ENCODE measurements at places on chromosomes 13 and 19.
A peak's percentile ranks its signal among the peaks of the same experiment; 100 is the strongest.

GRCh38 chr19:33193269-33193864, 763 bp upstream of the LRP3 start:
- no peak for DNase-seq

GRCh38 chr13:35804901-35805300, 326.3 kb downstream of the DCLK1 start:
- DNase-seq: no peak

DNA sequence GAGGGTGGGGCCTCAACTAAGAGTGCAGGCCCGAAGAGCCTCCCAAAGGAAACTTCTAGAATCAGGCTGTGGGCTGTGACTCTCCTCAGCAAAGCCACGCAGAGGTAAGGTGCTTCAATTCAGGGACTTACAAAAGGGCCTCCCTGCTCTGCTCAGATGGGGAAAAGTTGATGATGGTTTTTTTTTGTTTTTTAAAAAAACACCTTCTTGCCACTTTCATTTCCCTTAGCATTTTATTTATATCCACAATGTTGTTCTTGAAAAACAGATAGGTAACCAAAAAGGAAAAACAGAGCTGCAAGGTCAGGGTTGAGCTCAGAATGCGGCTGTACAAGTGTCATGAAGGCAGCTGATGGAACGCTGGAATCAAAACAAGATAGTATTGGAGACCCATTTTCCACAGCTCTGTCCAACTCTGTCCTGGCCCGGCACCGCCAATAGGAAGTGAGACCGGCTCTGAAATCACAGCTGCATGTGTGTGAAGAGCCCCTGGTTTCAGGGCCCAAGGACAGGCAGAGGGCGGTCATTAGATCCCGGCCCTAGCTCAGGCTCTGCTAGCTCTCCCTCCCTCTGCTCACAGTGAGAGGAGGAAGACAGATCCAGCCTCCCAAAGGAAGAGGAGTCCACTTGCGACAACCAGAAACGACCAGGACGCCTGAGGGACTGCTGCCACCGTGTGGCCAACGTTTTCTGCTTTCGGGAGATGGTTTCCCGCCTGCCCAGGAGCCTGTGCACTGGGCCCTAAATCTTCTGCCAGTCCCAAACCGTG, 58.3 kb downstream of the KLF2 start:
- peak; percentile 64 for DNase-seq

GRCh38 chr13:20197361-20197834, 4.7 kb upstream of the GJB2 start:
- peak; percentile 66 for DNase-seq

GRCh38 chr19:44689290-44690130, 9.4 kb upstream of the CEACAM16 start:
- DNase-seq: peak; percentile 77

DNA sequence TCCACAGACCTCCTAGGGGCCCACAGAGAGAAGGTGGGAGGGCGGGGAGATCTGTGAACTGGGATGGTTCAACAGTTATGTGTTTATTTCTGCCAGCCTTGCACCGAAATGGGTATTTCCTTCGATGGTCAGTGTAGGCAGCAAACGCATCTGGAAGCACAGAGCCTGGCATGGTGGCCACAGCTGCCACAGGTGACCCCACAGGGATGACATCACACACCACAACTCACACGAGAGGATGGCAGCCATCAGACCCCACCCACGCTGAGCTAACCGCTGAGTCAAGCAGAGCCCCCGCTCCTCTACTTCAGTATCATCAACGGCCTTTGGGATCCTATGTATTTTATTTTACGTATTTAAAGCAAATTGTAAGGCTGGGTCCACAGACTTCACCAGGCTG, 37.4 kb downstream of the NAXD start:
- no peak for DNase-seq

DNA sequence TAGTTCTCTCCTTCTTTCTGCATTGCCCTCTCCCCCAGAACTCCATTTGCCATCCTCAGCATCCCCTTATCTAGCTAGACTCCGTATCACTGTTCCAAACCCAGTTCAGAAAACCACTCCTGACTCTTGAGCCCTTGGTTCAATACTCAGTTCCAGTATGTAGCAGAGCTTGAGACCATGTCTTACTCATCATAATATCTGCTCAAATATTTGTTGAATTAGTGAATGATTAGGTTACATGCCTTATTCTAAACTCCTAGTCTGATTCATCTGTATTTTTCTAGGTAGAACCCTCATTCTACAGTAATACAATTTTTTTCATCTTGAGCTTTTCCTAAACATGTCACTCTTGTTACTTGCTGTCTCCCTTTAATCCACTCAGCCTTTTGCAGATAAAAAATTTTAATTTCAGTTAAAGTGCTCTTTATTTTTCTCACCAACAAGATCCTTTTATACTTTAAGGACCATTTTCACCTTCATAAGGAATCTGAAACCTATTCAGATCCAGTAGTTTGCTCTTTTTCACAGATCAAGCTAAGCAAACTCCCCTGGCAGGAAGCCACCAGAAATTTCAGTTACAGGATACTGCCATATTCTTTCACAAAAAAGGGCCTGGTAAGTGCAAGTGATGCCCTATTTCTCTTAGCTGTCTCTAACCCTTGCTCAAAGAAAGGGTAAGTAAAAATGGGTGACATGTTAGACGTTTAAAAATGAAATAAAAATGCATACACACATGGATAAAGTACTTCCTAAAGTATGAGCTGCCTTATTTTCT, 23.1 kb upstream of the INTS6 start:
- no peak for DNase-seq

DNA sequence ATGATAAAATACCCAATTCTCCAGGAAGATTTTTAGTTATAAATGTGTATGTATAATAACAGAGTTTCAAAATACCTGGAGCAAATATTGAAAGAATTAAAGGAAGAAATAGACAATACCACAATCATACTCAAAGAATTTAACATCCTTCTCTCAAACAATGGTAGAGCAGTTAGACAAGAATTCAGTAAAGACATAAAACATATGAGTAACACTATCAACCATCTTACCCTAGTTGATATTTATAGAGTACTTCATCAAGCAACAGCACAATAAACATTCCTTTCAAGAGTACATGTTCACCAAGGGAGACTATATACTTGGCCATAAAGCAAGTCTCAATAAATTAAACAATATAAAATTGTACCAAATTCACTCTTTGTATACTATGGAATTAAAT, 108.4 kb downstream of the DLEU7 start:
- no peak for DNase-seq
